ENCODE measurements at places on chromosomes 3 and 15.

DNA sequence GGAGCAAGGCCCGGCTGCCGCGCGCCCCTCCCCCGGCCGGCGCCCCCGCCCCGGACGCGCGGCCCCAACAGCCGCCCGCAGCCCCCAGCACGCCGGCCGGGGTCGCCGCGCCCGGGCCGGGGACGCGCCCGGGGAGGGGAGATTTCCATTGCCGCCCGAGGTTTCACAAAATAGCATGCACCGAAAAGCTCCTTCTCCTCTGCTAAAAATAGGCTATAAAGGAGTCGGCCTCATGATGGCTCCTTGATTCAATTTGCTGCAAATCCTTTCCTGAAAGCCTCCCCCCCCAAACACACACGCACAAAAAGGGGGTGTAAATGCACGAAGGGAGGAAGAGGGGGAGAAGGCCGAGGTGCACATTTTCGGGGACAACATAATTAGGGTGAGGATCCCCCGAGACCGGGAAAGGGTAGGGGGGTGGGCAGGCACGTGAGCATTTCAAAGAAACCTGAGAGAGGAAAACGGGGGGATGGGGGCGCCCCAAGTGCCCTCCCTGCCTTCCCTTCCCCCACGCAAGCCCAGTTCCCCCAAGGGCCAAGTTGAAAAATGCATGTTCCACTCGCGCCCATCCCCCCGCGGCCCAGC lies 734 bp downstream of the TBL1XR1 start:
- DNase-seq: no peak

- no peak for DNase-seq
These were observed 101.5 kb downstream of the RBPMS2 start for GRCh38 chr15:64673866-64674265.

DNA sequence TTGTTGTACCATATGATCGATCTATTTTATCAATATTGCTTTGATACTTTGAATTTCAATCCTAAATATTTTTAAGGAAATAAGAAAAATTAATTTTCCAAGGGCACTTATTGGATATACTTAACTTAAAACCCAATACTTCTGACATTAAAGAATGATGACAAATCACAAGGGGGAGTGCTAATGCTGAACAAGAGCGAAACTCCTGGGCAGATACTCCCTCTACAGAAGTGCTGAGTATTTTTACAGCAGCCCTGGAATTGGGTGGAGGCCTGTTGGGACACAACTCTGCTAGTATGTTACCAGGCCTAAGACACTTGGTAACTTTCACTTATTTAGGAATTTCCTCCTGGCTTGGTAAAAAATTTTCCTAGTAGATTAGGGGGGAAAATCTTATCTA lies 46.2 kb downstream of the DENND6A start:
- no peak for DNase-seq

DNA sequence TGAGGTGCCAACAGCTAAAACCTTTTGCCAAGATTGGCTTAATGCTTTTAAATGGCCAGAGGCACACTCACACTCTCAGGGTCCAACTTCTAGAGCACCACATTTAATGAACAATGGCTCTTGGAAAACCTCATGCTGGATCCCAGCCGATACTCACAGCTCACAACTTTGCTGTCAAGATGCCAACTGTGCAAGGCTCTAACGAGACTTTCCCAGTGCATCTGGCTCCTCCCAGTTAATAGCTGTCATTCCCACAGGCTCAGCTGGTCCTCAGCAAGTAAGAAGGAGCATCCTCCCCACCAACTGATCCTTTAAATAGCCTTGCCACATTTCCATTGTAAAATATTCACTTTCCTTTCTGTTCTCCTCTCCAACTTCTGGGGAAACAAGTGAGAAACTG lies 20.3 kb upstream of the FRMD4B start:
- DNase-seq: no peak

- no peak for DNase-seq
These were observed 12.9 kb downstream of the CELF6 start for GRCh38 chr15:72307026-72307425.

DNA sequence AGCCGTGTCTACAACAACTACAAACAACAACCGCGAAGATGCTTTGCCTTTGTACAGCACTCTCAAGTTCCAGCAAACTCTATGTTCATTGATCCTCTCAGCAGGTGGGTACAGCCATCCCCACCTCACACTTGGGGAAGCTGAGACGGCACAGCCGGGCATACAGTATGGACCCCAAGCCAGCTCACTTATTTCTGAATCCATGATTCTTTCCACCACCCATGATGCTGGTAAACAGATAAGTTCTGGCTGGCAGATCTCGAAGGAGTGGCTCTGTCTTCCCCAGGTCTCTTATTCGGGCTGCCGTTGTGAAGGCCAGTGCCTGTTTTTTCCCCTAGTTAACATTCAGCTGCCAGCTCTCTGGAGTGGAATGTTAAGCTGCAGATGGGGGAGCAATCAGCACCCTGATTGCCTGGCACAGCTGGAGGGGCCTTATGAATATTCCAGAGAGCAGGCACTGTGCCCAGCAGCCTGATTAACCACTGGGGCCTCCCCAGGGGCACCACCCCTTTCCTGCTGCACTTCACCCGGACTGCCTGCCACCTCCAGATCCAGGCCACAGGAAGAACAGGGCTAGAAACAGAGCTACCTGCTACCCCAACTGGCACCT lies 73.2 kb downstream of the CORO2B start:
- DNase-seq: no peak

- DNase-seq: no peak
These were observed 2.4 kb upstream of the C3orf20 start for GRCh38 chr3:14672588-14672987.

DNA sequence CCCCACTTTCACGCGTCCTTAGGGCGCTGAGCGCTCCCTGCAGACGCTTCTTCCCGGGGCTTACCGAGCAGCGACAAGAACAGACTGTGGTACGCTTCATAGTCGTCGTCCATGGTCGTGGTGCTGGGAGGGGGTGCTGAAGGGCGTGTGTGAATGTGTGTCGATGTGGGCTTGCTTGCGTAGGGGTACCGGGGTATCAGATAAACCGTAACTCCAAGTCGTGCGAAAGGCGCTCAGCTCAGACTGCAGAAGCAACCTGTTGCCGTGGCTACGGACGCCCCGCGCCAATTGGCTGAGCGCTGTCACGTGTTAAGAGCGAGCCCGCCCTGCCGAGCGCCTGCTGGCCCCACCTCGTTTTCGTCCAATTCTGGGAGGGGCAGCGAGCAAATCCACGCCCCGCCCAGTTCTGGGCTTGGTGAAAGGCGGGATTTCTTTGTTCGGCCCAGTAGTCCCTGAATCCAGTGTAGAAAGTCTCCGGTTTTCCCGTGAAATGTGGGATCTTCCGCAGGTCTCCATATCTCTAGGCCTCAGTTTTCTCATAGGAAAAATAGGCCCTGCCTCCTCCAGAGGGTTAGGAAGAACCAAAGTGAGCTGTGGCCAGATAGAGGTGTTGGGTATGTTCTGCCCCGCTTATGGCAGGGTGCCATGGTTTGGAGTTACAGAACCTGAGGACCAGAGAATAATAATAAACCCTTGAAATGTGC lies at the start of gene EFCAB12:
Gene EFCAB12 (minus strand): TSS at position 261 of the 704 bp plus-strand sequence. CDS start 148 bp downstream, at position 113.
- DNase-seq: peak; percentile 83

- no peak for DNase-seq
These were observed 343.5 kb downstream of the NEK10 start for GRCh38 chr3:27025718-27026117.

DNA sequence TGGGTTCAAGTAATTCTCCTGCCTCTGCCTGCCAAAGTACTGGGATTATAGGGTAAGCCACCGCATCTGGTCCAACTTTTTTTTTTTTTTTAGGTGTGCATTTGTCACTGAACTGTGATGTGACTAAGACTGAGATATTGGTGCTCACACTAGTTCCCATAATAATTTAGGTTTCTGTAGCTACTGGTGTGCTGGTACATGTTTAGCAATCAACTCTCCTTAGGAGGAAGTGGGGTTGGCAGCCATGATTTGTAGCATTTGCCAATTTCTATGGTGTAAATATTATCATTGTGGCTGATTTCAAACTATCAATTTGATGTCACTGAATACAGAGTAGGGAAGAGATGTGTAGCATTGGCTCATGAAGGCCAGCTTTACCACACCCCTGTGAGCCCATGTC lies 372.7 kb downstream of the EDEM1 start:
- no peak for DNase-seq

DNA sequence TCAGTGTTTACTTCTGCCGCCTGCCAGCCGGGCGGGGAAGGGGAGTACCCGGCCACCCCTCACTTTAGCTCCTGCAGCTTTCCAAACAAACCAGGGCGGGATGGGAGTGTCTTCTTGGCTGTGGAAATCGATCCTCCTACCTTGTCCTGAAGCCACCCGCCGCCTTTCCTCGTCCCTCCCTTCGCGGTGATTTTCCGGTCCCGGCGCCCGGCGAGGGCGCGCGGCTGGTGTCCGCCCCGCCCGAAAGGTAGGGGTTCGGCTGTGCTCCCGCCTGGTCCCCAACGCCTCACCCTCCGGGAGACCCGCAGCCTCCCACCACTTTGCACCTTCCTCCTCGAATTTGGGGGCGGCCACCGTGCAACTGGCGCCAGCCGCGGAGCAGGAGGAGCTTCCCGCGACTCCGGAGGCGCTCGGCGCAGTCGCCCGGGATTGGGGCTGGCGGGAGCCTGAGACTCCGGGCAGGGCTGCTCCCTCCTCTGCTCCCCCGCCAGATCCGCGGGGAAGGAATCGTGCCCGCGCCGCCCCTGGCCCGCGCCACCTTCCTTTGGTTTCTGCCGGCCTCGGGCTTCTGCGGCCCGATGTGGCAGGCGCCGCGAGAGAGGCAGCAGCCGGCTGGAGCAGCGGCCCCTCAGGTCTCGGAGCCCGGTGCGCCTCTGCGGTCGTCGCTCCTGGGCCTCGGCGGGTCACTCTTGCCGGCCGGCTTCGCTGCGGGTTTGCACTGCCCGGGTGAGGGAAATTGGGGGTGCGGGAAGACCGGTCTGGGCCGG lies 30.7 kb upstream of the ST3GAL6 start:
- no peak for DNase-seq

DNA sequence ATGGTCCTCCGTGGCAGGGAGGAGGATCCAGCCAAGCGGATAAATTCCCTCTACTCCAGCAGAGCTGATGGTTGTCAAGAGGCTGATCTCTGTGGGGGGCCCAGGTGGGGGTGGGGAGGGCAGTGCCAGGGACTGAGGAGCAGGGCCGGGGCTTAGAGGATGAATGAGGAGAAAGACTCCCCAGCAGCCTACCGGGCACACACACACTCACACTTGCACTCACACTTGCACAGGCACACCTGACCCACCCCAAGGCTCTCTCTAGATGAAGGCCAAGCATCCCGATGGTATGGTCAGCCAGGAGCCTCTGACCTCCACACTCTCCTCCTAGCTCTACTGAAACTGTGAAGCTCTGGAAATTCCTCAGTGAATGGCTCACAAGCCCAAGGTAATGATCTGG lies 131.3 kb upstream of the PRR20G start:
- DNase-seq: no peak

DNA sequence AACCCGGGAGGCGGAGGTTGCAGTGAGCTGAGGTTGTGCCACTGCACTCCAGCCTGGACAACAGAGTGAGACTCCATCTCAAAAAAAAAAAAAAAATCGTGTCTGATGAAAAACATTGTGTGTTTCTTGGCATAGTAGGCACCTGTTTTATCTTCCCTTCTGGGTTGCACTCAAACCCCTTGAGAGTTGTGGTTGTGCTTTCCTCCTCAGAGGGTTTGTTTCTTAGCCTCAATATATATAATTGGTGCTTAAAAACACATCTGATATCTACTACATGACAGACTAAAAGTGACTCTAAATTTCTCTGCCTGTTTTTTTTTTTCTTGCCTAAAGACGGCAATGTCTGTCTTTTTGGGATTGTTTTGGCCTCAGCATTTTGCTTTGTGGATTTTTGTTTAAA lies 7.6 kb downstream of the NR1D2 start:
- no peak for DNase-seq

DNA sequence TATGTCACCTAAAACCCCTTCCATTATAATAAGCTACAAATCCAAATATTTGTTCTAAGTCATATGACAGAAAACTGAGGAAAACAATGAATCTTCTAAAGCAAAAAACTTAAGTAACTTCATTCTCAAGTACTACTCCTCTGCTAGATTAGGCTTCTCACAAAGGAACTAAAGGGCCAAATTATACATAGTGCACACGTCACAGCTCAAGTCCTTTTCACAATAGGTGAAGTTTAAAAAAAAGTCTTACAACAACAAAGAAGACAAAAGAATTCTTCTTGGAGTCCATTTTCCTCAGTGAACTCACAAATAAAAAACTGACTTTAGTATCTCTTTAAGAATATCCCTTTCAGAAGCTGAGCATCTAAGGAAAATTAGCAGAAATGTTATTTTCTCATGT lies 479.9 kb downstream of the MAGI1 start:
- DNase-seq: no peak

- DNase-seq: no peak
These were observed 38.0 kb upstream of the RFTN1 start for GRCh38 chr3:16551342-16551976.

DNA sequence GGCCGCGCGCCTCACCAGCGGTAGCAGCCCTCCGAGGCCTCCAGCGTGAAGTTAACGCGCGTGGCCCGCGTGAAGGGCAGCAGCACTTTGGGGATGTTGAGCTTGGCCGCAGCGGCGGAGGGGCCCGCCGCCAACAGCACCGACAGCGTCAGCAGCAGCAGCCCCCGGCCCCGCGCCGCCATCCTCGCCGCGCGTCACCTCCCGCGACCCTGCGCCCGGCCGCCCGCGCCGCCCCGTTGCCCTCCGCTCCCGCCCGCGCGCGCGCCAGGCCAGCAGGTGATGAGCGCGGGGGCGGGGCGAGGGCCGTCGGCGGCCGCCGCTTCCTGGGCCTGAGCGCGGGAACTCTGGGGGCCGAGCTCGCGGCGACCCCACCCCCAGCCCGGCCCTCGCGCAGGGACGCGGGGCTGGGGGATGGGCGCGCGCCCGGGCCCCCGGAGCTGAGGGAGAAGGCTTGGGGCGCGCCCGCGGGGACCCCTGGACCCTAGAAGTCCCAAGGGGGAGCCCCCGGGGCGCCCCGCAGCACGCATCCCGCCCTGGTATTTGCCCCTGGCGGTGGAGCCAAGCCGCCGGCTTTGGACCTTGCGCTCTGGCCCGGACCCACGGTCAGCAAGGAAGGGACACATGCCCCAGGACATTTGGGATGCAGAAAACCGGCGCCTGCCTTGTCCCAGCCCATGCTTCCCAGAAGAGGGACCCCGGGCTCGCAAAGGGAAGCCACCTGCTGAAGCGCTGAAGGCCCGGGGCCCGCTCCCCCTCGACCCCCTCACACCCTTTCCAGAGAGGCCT lies at the start of gene NUP210:
Gene NUP210 (minus strand): TSS at position 278 of the 786 bp plus-strand sequence. CDS start 96 bp downstream, at position 182.
- DNase-seq: no peak

DNA sequence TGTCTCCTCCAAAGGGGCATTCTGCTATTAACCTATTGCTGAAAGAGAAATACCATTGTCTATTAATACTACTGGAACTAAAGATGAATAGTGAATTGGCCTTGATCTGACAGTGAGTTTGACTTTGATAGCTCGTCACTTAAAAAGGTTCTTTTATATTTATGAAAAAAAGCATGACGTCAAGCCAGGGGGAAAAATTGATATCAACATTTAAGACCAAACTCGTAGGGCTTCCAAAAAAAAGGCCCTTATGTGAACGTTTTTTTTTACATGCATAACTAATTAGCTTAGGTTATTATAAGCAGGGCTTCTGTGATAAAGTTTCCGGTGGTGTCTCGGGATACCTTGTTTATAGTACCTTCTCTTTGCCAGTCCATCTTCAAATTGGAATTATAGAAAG lies 63.3 kb upstream of the SAMMSON start:
- DNase-seq: no peak
